ENCODE measurements at places on chromosomes 6 and 20. TPM values are rescaled to one million over a fixed set of nuclear protein-coding genes. Genes with fewer than 3 reads are reported as not detected.

Gene CEP85L
- 10.0 TPM for total RNA-seq

Gene PXT1
- 0.15 TPM for total RNA-seq

Gene MACROD2
- 2.3 TPM for total RNA-seq

Gene TRIM10
- not detected for total RNA-seq

DNA sequence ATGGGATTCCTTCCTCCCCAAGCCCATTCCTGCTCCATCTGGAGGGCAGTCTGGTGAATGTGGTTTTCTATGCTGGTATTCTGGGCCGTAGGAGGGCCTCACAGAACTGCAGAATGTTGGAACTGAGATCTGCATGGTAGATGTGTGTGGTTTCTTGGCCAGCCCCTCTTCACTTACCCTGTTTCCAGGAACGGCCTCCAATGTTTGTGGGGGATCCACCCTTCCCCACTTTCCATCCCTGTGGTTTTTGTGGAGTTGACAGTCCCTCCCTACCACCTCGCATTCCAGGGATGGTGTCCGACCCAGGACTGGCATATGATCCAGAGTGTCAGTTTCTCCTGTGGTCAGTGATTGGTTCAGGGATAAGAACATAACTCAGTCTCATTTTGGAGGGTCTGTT is 26.7 kb upstream of the TMEM14A start:
- no peak for DNase-seq

DNA sequence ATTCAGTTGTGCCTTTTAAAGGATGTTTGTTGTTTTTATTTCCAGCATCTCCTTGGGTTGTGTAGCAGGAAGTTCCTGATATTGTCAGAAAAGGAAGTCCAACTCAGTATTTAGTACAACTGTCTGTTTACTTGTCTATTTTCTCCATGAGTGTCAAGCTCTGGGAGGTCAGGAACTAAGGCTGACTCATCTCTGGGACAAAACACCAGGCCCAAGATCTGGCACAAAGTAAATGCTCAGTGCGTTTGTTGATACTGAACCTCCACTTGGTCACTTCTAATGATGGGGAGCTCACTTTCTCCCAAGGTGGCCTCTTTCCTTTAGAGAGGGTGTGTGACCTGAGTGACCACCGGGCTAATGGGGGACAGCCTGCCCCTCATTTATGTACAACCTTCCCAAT is 12.6 kb upstream of the PIGU start:
- no peak for DNase-seq

DNA sequence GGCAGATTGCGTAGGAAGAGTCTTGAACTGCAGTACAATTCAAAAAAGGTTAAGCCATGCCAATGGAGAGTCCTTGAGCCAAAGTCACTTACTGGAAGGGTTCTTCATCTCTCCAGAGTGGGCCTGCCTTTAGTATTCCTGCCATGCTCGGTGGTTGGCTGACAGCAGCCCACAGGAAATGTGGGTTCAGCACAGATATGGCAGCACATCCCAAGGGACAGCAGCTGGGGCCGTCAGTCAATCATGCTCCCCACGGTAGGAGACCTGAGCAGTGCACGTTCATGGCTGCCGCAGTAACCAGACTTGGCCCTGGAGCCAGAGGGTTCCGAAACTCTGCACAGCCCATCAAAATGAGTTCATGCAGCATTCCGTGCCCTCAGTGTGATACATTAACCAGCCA is 63.6 kb upstream of the SIRPA start:
- DNase-seq: no peak

DNA sequence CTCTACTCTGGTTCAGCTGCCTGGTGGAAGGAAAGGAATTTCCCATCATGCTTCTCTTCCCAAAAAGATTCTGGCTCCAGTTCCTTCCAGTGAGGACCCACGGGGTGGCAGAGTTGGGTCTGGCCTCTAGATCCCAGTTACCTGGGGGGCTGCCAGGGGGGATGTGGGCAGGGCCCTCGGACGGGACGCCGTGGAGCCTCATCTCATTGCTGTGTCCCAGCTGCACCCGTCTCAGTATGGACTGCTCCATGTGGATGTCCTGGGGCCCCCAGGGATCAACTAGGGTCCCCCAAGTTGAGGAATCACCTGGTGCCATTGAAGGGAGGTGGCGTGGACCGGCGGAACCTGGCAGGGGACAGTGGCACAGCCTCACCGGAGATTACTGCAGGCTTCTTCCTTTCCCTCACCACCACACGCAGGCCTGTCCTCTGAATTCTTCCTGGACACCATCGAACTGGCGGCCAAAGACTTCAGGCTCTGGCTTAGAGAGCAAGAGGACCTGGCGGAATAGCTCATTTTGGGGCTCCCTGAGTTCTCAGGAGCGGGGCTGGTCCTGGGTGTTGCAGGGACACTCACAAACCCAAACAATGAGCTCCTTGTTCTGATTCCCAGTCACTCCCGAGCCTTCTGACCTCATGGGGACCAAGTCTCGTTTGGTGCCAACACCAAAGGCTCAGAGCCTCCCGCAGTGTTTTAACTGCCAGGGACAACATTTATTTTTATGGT is 8.5 kb downstream of the ZBP1 start:
- DNase-seq: no peak

DNA sequence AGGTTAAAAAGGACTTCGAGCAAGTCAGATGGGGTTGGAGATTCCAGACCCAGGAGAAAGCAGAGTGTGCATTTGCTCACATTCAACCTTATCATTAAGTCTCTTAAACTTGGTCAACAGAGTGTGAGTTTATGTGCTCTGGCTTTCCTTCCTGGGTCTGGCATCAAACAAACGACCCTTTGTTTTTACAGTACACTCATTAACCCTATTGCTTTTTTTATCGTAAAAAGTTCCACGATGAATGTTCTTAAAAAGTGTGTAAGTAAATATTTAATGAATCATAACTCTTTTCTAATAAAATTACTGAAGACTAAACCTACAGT is 2.5 kb downstream of the FYN start:
- no peak for DNase-seq

DNA sequence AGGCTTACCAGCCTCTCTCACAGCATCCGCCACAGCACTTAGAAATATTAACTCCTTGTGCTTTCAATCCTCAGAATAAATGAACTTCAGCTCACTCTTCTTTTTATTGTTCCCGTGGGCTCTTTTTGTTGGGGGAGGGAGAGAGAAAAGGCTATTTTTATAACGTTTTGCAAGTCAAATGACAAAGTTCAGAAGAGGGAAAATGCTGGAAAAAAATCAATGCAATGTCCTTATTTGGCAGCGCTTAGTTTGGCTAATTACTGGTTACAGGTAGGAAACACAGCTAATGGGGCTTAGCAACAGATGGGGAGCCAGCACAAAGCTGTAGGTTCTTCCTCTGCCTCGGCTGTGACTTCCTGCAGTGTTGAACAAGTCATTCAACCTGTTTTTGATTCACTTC is 1067.0 kb upstream of the MAP3K7 start:
- no peak for DNase-seq

GRCh38 chr6:79544939-79545450 is 7.8 kb upstream of the LCA5 start:
- peak; percentile 99 for DNase-seq

DNA sequence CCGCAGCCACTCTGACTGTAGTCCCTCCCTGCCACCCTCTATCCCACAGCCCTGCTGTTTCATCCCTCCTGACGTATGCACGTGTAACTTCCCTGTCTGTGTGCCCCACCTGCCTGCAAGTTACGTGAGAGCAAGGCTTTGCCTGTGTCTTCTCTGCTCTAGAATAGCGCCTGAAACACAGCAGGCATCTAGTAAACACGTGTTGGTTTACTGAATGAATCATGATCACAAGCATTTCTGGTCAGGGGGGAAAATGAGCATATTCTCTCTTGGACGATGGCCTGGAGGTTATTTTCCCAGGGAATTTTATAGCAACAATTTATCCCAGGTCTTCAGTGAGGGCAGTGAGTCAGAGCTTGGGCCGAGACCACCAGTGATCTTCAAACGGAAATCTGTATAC is 38.3 kb downstream of the PSMG4 start:
- DNase-seq: no peak

DNA sequence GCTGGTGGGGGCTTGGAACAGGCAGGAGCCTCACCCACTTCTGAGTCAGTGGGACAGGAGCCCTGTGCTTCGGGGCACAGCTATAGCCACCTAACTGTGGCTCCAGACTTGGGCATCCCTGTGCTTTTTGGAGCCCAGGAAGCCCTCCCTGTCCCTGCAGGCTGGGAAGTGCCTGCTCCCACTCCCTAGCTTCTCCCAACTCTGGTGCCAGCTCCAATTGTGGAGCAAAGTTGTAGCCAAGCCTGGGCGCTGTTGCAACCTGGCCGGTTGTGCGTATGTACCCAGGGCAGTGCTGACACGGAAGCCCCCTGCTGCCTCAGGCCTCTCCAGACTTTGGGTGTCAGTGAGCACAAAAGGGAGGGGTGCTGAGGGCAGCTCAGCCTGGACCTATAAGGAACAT is 601.7 kb upstream of the GJE1 start:
- DNase-seq: no peak

GRCh38 chr6:3283641-3284435 is 25.1 kb downstream of the PSMG4 start:
- no peak for DNase-seq

GRCh38 chr6:45741437-45742171 is 274.1 kb downstream of the CLIC5 start:
- no peak for DNase-seq

DNA sequence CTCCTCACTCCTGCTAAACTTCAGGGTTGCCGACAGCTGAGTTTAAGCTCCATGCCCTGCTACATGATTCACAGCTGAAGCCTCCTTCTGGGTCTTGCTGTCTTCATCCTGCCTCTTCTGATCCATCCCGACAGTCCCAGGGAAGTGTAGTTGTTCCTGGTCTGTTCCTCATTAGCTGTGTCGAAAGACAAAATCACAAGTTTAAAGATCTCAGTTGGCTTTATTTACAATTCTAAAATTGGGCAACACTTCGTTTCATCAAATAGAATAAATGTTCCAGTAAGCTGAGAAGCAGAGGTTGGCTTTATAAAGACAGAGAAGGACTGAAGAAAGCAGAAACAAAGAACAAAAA is 4.1 kb upstream of the SLC2A10 start:
- DNase-seq: no peak

DNA sequence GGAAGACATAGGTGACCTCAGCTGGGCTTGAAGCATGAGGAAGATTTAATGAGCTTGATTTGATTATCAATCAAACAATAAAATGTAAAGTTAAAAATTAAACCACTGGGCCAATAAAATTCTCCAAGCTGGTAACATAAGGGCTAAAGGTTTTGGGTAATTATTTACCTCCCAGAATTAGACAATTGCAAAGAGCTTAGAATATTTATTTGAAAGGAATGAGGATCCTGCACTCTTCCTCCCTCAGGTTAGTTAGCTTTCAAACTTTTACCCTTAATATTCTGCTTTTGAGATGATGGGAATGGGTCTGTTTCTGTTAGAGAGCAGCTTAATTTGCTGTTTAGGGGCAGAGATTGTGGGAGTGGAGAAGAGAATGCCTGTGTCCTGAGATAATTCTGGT is at the start of gene SLC17A4:
Gene SLC17A4, plus strand, starts transcription at position 208 of the 400 bp plus-strand sequence. CDS start 7,221 bp downstream, outside the sequence.
- DNase-seq: no peak

DNA sequence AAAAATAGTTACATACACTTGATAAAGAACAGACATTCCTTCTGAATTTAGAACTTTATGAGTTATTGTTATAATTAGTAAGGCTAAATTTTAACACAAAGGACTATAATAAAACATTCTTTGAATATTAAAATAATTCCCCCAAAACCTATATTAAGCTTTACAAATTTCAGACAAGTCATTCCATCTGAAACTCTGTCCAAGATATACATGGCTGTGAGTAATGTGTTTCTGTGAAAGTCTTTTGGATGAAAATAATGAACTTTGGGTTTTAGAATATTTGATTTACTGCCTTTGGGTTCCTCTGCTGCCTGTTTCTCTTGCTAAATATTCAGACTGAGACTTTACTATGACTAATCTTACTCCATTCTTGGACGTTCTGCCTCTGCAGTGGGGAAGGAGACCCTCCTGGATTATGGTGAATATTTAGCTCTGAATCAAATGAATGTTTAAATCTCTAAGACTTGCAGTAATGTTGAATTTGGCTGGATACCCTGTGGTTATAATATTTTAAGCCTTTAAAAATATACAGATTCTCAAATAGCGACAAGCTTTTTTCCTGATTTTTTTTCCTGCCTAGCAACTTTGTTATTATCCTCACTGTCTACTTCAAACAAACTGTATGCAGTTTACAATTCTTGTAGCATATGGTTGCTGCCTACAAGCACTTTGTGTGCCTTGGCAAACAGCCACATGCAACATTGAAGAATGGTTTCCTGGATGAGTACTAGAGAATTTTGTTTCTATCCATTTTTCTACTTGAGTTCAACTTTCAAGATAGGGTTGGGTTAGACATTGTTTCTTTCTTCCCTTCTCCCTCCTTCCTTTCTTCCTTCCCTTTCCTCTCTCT is 51.4 kb downstream of the TXLNB start:
- DNase-seq: peak; percentile 66

- DNase-seq: no peak
These were observed 437.4 kb upstream of the SULF2 start for GRCh38 chr20:48222595-48223180.

DNA sequence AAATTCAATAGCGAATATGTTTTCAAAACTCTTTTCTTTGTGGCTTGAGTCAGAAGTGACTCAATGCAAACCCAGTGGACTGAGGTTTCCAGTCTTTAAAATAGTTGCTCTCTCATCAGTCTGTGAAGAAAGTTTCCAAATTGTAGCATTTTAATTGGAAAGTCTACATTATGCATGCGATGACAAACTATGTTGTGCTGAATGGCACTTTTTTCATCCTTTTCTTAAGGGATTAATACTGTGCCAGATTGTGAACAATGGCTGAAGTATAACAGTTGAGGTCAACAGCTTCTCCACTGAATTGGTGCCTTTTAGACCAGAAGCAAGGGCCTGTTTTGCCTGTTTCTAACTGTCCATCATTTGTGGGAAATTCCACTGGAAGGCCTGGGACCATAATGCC is 377.1 kb downstream of the BTBD9 start:
- DNase-seq: peak; percentile 22

DNA sequence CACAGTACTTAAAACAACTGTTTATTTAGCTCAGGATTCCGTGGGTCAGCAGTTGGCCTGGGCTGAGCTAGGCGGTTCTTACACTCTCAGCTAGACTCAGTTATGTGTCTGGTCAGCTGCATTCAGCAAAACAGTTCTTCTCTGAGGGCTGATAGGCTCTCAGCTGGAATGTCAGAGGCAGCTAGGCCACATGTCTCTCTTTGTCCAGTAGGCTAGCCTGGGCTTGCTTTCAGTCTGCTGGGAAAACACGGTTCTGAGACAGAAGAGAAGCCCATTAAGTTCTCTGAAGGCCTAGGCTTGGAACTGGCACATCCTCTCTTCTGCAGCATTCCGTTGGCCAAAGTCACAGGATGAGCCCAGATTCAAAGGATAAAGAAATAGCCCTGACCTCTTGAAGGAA is 65.6 kb downstream of the TULP4 start:
- DNase-seq: peak; percentile 77

DNA sequence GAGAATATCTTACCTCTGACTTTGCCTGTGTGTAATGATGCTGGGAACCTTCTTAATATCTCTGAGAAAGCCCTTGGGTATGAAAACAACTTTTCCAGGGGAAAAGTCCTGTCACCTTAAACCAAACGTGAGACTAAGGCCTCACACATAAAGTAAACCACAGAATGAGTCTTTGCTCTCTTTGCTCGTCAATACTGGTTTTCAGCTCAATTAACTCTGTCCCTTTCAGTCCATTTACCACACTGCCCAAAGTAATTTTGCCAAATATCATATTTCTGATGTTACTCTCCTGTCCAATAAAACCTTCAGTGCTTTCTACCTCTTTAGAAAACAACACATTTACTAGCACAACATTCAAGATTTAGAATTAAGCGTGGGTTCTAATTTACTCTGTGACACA is 100.5 kb upstream of the HMGCLL1 start:
- no peak for DNase-seq

Measured in MCF 10A (cell line).